ENCODE measurements at places on chromosomes 4 and X. TPM values are rescaled to one million over a fixed set of nuclear protein-coding genes. Genes with fewer than 3 reads are reported as not detected.

DNA sequence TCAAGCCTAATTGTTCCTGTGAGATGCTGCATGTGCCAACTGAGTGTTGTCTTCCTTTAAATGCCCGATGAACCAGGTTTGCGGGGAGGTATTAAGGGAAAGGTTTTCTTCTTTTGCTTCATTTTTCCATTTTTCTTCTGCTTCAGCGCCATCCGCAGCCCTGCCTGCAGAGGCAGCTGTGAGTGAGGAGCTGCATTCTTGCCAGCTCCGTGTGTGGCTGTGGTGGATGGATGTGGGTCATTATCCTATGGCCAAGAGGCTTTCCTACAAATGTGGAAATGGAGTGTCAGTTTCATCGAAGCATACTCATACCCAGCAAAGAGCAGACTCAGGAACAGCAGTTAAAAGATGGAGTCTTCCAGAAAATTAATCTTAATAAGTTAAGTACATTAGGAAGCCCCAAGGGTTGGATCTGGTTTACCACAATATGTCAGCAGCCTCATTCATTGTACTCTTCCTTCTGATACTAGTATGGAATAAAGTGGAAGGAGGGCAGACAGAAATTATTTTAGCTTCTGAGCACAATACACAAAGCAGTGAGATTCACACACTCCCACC, 37.6 kb downstream of the TNIP3 start:
- H3K27ac ChIP-seq, result no peak overlapping the region
- no peaks in the 10 kb centered on the region for H3K4me1 ChIP-seq
- H3K27me3 ChIP-seq, result no peaks in the 10 kb centered on the region
- H3K4me3 ChIP-seq, result no peak overlapping the region

- no peaks in the 10 kb centered on the region for H3K27me3 ChIP-seq
- no peak overlapping the region for H3K4me3 ChIP-seq
- DNase-seq, result no peak
- no peaks in the 10 kb centered on the region for H3K36me3 ChIP-seq
Measured at GRCh38 chrX:136163689-136164088, 16.4 kb downstream of the FHL1 start.

Gene FATE1
- not detected for total RNA-seq

DNA sequence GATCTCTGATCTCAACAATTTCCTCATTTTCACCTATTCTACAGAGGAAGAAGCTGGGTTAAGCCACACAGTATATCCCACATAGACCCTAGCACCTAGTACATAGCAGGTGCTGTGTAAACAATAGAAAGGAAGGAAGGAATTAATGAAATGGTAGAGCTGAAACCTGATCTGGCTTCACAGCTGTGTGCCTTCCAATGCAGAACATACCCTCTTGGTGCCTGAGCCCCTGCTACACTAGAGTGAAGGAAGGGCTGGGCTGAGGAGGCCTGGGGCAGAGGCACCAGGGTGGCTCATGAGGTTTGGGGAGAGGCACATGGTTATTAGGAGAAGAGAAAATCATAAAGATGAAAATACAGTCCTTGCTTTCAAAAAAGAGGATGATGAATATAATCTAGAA, 21.3 kb downstream of the LRRC66 start:
- no peaks in the 10 kb centered on the region for H3K36me3 ChIP-seq
- H3K27ac ChIP-seq, result no peak overlapping the region
- H3K4me1 ChIP-seq, result no peaks in the 10 kb centered on the region
- no peak for DNase-seq
- no peak overlapping the region for H3K4me3 ChIP-seq

DNA sequence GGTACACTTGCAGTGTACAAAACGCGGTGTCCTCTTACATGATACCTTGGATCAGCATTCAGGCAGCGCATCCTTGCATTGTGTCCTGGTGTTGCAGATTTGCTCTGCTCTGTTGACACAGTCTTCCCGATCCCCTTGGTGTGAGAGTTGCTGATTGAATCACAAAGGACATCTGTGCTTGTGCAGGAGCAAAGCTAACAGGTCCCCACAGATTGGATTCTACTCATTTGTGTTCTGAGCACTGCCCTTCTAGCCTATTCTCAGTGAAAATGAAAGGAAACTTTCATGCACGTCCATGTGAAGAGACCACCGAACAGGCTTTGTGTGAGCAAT, 171.4 kb downstream of the FRMPD4 start:
- no peaks in the 10 kb centered on the region for H3K4me1 ChIP-seq
- no peak for DNase-seq
- H3K4me3 ChIP-seq, result no peak overlapping the region
- H3K27ac ChIP-seq, result no peak overlapping the region
- no peaks in the 10 kb centered on the region for H3K27me3 ChIP-seq

Gene TREX2
- 62.6 TPM for total RNA-seq

Gene MAMLD1
- total RNA-seq, result 0.68 TPM

DNA sequence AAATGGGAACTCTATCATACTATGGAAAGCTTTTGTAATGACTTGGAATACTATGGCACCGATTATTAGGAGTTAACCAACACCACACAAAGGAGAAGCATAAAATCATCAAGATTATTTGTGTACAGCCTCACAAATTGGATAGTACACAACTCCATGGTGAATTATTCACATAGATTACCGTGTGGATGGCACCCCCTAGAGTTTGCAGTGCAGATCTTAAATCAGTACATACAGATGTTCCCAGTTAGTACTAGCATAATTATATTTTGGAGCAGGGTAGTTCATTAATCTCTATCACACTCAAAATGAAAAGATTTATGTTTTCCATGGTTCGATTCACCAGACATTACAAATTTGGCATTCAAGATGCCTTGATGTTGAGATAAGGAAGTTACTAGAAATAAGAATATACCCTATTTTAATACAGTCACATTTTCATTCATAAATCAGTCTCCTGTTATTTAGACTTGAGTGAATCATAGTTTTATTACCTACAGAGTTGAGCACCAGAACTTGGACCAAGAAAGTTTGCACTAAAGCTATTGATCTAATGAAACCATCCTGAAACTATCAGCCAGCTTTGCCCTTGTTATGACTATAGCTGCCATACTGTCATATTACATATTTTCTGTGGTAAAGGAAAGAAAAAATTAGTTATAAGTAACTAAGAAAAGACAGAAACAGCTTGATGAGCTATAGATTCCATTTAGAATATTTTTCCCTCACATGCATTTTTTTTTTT, 531.8 kb downstream of the GLUD2 start:
- no peak overlapping the region for H3K4me3 ChIP-seq
- H3K27ac ChIP-seq, result no peak overlapping the region
- no peaks in the 10 kb centered on the region for H3K4me1 ChIP-seq
- no peak for DNase-seq
- H3K36me3 ChIP-seq, result no peaks in the 10 kb centered on the region

All from suprapubic skin (tissue), 4 donors.